ENCODE measurements at places on chromosomes 4 and X.

- DNase-seq: no peak
Observed at GRCh38 chrX:139204898-139205667, 325.5 kb upstream of the F9 start.

DNA sequence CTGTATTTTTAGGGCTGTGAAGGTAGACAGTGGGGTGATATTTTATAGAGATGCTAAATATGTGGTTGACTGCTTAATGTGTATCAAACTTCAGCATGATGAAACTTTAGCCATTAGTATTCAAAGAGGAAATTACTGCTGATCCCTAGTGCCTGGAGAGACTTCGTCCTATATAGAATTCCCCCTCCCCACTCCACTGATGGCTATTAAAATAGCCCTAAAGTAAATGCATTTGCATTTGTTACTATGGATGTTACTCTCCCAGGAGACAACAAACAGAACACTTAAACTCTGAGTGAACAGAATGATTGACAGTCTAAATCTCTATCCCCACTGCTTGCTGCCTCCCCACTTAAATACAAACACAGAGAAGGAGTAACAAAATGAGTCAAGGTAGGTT is 39.1 kb downstream of the ADGRL3 start:
- no peak for DNase-seq

DNA sequence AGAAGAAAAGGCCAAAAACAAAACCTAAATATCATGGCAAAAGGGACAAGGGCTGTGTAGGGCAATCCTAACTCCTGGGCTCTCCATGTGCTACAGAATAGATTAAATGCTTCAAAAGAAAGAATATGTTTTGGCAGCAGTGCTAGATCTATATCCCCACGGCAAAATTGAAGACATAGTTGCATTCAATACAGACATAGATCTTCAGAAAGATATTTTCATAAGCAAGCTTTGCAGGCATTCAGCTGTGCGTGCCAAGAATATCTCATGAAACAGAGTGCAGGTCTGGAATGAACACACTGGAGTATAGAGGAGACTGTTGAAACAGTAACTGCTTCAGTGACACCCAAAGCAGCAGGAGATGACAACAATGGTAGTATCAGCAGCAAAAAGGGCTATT is 1476.9 kb downstream of the ARAP2 start:
- no peak for DNase-seq

- DNase-seq: no peak
Observed at GRCh38 chrX:118632862-118633261, 94.5 kb upstream of the IL13RA1 start.

DNA sequence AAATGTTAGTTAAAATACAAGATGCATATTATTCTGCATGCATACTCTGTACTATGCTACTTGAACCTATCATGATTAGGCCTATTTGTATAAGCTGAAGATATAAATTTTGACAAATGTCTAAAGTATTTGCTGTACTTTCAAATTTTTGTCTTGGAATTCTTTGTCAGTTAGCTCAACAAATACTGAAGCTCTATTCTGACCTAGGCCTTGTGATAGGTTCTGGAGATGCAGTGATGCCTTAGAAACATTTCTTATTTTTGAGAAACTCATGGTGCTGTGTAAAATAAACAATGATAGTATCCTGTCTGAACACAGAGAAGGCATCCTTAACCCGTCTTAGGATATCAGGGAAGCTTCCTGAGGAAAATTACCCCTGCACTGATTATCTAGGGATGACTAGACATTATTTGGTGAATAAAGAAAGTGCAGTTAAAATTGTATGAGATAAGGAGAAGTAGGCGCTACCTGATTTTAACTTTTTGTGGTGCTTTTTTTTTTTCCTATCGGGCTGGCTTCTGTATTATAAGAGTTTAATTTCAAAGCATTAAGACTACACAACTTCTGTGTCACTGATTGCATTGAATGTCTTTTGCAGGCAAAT is 43.4 kb downstream of the MOB1B start:
- DNase-seq: no peak

DNA sequence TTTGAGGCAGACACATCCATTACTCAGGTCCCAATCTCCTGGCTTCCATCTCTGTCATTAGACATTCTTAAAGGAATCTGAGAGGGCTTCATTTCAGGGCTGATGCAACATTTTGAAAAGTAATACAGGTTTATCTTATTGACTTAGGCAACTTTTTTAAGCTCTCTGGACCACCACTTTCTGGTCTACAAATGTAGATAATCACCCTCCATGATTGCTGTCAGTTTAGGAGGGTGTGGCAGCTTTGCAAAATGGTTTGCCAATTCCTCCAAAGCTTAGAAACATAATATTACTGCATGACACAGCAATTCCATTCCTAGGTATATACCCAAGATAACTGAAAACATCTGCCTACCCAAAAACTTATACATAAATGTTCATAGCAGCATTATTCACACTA is 77.6 kb downstream of the ARHGAP6 start:
- DNase-seq: no peak

DNA sequence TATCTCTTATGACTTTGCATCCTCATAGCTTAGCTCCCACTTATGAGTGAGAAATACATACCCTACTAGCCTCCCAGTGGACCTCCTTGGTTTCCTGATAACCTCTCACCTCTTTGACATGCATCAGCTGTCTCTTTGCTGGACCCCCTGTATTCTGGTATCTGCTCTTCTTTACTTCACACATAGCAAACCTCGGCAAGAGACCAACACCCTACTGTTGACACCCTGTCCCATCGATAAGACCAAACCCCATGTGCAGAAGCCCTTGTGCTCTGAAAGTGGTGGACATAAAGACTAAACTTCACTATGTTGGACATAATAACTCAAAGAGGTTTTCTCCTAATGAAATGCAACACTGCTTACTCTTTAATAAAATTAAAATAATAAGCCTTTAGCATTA is 75.7 kb downstream of the RNF150 start:
- DNase-seq: no peak

DNA sequence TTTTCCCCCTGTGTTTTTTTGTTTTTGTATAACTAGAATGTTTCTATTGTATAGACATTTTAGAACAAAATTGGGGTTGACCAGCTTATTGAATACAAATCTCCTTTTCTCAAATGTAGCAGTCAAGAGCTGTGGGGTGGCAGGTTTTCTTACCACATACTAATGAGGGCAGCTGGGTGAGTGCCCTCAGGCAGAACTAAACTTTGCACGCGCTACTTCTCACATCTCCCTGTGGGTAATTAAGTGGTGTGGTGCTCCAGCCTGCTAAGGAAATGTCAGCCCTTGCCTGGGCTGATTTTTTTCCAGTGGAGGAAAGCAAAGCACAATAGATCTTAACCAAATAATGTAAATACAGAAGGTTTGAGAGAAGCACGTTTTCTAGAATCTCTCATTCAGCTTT is 717.6 kb upstream of the TENM3 start:
- DNase-seq: no peak

DNA sequence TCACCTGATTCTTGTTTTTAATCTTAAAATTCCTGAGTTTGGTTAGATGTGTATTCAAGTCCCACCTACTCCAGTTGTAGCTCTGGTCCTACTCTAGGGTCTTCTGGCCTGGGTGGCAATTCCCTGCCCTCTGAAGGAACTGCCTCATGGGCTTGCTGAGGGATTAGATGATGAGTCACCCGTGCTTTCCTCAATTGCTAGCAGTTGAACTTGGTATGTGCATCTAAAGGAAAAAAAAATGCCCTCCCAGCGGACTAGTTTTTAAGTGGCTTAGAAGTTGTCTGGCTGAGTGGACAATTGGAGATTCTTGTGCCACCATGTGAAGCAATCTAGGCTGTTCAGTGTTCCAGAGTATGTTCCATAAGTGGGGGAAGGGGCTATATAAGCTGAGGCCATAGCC is 127.0 kb downstream of the CCNG2 start:
- DNase-seq: no peak

DNA sequence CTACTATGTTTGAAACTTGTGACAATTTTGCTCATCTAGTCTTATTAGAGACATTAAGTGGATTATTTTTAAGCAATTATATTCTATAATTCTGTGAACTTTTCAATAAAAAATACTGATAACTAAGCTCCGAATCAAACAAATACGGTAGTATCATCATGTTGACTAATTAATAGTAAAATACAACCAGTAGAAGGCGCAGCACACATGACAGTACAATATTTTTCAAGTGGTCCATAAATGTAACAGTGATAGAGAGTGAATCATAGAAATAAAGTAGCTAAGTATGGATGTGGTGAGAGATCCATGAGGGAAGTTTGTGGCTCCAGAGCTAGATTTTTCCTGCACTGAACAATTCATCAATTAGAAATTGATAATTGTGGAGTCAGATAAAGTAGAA is 666.2 kb downstream of the KCTD8 start:
- no peak for DNase-seq

DNA sequence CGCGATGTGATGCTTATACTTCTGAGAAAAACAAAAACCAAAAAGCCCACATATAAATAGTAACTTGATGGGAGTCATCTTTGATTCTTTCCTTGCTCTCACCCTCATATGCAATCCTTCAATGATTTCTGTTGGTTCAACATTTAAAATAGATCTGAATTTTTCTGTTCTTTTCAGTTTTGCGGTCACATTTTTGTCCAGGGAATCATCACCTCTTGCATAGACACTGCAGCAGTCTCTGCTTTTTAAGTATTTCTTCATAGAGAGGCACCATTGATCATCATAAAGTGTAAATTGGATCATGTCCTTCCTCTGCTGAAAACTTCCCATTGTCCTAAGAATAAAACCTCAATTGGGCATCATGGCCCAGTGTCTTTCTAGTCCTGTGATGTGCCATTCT is 81.1 kb upstream of the SLC4A4 start:
- DNase-seq: no peak

DNA sequence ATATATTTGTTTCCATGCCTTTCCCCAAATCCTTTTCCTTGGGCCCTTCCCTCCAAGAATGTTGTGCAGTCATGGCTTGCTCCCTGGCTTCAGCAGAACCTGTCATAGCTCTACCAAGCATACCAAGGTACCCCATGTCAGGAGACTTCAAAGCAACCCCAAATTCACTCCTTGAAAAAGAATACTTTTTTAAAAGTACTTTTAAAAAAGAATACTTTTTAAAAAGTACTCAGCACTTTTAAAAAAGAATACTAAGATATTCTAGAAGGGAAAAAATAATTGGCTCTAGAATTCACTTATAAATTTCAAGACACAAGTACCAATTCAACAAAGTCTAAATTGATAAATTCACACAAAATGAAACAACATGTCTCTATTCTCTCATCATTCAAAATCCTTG is 76.0 kb downstream of the NR3C2 start:
- DNase-seq: no peak

GRCh38 chrX:74423289-74423998 is 2.2 kb downstream of the SLC16A2 start:
- DNase-seq: no peak

GRCh38 chr4:23614284-23614892 is 275.5 kb downstream of the PPARGC1A start:
- DNase-seq: no peak

DNA sequence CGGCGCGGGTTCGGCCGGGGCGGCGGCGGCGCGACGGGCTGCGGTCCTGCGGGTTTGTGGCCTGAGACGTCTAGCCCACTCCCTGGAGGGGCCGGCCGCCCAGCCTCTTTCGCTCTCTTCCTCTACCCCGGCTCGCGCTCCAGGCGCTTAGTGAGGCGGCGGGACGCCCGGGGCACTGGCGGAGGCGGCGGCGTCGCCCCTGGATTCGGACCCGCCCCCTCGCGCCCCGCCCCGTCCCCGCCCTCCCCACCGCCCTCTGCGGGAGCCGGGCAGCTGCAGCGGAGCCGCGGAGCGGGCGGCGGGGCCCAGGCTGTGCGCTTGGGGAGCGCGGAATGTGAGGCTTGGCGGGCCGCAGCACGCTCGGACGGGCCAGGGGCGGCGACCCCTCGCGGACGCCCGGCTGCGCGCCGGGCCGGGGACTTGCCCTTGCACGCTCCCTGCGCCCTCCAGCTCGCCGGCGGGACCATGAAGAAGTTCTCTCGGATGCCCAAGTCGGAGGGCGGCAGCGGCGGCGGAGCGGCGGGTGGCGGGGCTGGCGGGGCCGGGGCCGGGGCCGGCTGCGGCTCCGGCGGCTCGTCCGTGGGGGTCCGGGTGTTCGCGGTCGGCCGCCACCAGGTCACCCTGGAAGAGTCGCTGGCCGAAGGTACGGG is at the start of gene BMP2K:
BMP2K (plus strand) TSS at position 272 of the 650 bp plus-strand sequence; CDS start at position 466, 194 bp downstream.
- DNase-seq: peak; percentile 69

- no peak for DNase-seq
Observed at GRCh38 chr4:74665346-74665745, 129.0 kb downstream of the BTC start.

DNA sequence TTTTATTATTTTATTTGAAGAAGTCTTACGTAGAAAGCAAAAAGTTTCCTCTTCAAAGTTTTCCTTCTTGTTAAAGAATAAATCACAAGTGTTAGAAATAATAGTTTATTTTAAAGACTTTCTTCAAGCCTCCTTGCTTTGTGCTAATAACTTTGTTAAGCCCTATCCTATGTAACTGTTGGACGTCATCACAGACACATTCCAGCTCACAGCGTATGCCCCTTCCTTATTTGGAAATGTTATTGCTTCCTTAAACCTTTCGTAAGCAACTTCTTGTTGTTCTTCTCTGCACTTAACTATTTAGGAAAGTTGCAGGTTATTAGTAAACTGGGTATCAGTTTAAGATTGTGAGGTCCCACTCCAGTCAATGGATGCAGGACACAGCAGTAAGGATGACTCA is 7.6 kb upstream of the SRD5A3 start:
- DNase-seq: no peak

All from CD14-positive monocyte (primary cell).